ENCODE measurements at places on chromosomes 11 and 22.

- DNase-seq, result no peak
Measured at GRCh38 chr11:12494699-12495098, 117.3 kb downstream of the PARVA start.

DNA sequence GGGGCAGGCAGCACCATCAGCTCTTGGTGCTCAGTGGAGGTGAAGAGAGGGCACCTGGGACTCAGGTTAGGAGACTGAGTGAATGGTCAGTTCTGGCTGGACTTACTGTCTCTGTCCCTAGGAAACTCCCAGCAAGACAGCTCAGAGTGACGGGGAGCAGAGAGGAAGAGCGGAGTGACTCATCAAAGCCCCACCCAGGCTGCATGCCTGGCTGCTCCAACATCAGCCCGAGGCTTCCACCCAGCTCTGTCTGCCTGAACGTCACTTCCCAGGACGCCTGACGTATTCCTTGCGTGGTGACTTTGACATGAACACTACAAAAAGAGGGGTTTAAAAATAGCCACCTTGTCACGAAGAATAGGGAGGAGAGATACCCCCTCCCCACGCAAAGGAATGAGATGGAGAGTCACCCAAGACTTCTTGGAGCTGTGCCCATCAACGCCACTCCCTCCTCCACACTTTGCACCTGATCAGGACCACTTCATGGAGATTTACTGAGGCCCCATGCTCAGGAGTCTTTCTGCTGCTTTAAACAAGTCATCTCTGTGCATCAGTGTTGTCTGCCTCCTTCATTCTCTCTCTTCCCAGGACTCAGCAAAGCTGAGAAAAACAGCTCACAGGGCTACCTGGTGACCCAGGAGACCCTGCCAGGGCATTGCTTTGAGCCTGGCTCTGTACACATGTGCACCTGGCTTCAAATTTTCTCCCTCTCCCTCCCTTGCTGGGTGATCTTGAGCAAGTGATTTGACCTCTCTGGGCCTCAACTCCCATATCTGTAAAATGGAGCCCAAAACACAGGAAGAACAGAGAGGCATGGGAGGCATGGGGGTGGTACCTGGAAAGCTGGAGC lies 83.1 kb downstream of the MN1 start:
- peak; percentile 70 for DNase-seq

DNA sequence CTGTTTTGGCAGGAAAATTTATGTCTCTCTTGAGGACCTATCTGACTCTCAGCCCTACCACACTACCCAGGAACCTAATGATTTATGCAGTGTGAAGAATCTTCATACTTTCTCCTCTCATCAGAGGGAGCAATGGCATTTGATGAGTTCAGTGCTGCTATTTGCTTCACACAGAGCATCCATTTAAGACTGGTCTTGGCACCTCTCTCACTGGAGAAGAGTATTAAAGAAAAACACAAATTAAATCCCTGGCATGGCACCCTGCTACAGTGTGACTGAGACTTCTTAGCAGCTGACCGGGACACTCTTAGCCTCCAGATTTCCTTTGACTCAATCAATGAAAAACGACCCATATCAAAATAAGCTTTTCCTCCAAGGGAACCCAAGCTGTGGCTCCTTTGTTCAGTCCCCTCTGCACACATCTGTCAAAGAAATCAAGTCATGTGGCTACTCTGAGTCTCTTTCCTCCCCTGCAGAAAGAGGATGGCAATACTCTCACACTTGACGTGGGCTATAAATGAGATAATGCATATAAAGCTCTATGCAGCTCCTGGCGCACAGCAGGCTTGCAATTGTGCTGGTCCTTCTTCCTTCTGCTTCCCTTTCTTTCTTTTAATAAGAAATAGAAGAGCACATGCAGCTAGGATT lies 186.1 kb upstream of the E2F8 start:
- no peak for DNase-seq

GRCh38 chr11:106670069-106670468 lies 348.2 kb downstream of the GUCY1A2 start:
- DNase-seq, result no peak

GRCh38 chr11:95522874-95523273 lies 266.7 kb downstream of the FAM76B start:
- DNase-seq, result no peak

DNA sequence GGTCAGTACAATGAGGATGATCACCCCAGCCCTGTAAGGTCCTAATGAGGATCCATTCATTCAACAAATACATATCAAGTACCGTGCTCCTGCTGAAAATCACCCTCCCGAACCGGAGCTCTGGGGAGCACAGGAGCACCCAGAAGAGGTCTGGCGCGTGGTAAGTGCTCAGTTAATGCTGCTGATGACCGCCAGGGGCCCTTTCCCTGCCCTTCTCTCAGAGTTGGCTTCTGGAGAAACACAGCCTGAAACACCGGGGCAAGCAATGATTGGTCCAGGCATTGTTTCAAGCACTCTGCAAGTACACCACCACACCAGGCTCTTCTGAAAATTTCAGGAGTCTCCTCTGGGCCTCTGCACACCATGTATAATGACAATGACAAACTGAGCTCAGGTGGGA lies 3.8 kb upstream of the CCDC86 start:
- DNase-seq, result no peak

- DNase-seq, result no peak
Measured at GRCh38 chr11:72828081-72828567, 13.9 kb downstream of the ATG16L2 start.

DNA sequence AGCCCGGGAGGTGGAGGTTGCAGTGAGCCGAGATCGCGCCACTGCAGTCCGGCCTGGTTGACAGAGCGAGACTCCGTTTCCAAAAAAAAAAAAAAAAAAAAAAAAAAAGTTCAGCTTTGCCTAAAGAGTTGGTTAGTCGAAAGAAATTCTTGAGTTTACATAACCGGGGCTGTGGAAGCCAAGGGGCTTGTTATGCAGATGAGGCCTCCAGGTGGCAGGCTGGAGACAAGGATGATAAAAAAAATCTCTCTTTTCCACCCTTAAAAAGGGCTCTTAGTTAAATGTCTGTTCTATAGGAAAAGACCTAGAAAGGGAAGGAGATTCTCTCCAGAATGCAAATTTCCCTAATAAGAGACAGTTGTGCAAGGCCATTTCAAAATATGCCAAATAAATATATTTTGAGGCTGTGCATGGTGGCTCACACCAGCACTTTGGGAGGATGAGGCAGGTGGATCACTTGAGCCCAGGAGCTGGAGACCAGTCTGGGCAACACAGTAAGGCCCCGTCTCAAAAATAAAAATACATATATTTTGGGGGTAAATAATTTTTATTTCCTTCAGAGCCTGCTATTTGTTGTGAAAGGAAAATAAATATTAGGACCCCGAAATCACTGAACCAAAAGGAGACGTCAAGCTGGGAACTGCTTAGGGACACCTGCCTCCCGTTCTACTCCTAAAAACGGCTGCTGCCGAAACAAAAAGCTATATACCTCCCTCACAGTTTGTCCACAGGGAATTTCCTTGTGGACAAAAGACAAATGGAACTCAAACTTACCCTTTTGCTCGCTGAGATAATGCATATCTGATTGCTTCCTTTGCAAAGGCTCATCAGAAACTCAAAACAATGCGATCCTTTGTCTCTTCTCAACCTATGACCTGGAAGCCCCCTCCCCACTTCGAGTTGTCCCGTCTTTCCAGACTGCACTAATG lies 2.4 kb upstream of the IFITM2 start:
- DNase-seq, result peak; percentile 68

GRCh38 chr11:93411705-93412104 lies 81.2 kb downstream of the DEUP1 start:
- no peak for DNase-seq

DNA sequence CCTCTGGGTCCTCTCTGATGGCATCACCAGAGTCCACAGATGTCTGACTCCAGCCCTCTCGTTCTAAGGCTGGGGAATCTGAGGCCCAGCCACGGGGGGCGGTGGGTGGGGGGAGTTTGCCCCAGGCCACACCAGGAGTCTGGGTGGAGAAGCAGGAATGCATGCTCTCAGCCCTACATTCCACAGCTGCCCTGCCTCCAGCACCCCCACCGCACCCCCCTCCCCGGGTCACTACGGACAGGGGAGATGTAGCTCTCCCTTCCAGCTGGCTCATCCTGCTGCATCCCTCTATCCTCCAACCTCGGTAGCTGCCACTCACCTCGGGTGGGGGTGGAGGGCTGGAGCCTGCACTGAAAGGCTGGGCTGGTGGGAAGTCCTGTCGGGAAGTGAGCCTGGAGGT lies 2.3 kb upstream of the PVALB start:
- no peak for DNase-seq

DNA sequence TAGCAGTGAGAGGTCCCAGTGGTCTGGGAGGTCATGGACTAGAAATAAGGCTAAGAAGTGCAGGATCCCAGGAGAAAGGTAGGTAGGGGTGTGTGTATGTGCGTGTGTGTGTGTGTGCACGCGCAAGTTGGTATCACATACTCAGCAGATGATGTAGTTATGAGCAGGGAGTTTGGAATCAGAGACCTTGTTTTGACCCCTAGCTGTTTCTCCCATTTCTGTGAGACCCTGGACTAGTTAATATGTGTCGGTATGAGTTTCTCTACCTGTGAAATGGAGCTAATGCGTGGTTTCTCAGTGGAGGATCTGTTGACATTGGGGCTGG lies 1.3 kb downstream of the SERPING1 start:
- no peak for DNase-seq
